Activated CD4-positive, alpha-beta T cell treated with anti-CD3 and anti-CD28 coated beads, Interleukin-2, amount 10 ng/mL, durations not matched to agents 24 days and 14 days (primary cell): ENCODE measurements at places on chromosomes 16 and 17. TPM values are rescaled to one million over a fixed set of nuclear protein-coding genes. Genes with fewer than 3 reads are reported as not detected.

DNA sequence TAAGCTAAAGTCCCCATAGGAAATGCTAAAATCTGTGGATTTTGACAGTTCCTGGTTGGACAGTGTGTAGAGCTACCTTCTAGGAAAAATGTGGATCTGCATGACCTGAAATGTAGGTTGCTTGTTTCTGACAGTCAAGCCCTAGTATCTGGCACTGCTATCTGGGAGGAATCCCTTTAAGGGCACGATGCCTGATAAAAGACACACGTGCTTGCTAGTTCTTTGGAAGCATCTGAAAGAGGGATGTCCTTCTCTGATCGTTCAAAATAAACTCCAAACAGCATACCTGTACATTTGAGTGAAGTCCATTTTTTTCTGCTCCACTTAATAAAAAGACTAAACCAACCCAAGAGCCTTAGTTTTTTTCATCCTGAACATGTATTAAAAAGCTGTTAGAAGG is 101.3 kb downstream of the CDK5R1 start:
- no peaks in the 10 kb centered on the region for H3K4me1 ChIP-seq
- DNase-seq, result no peak
- no peak overlapping the region for H3K4me3 ChIP-seq
- no peak overlapping the region for H3K27ac ChIP-seq

GRCh38 chr17:17151541-17151940 is 54.6 kb downstream of the PLD6 start:
- peaks cover 44% of the 10 kb centered on the region for H3K4me1 ChIP-seq
- peak overlapping the region; percentile 85 for H3K27ac ChIP-seq
- no peak for DNase-seq
- no peaks in the 10 kb centered on the region for H3K27me3 ChIP-seq
- H3K4me3 ChIP-seq, result no peak overlapping the region

- no peak overlapping the region for H3K27ac ChIP-seq
- H3K4me3 ChIP-seq, result no peak overlapping the region
- DNase-seq, result no peak
- H3K36me3 ChIP-seq, result peaks cover 5% of the 10 kb centered on the region
- no peaks in the 10 kb centered on the region for H3K4me1 ChIP-seq
Observed at GRCh38 chr16:47705266-47705665, 244.1 kb downstream of the PHKB start.

DNA sequence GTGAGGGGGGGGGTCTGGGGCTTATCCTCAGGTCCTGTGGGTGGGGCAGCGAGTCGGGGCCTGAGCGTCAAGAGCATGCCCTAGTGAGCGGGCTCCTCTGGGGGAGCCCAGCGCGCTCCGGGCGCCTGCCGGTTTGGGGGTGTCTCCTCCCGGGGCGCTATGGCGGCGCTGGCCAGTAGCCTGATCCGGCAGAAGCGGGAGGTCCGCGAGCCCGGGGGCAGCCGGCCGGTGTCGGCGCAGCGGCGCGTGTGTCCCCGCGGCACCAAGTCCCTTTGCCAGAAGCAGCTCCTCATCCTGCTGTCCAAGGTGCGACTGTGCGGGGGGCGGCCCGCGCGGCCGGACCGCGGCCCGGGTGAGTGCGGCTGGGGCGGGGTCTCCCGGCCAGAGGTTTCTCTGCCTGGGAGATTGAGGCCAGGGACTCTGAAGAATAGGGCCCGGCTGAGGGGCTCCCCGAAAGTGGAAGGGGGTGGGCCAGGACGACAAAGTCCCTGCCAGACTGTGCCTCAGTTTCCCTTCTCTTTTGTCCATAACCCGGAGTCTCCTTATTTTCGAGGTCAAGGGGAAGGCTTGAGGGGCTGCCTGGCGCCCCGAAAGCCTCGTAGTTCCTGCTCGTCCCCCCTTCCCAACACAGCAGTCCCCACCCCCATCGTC is at the start of gene FGF11:
FGF11 (plus strand) TSS at position 51 of the 651 bp plus-strand sequence; CDS start at position 160, 109 bp downstream.
- peaks cover 44% of the 10 kb centered on the region for H3K4me1 ChIP-seq
- peak within 1 kb of the TSS; percentile 90 for H3K4me3 ChIP-seq
- peaks cover 16% of the 10 kb centered on the region for H3K27me3 ChIP-seq
- peaks cover 34% of the 10 kb centered on the region for H3K36me3 ChIP-seq

GRCh38 chr17:7081341-7082062 is 1.5 kb upstream of the CLEC10A start:
- peak; percentile 79 for DNase-seq
- H3K27ac ChIP-seq, result no peak overlapping the region
- no peaks in the 10 kb centered on the region for H3K36me3 ChIP-seq

DNA sequence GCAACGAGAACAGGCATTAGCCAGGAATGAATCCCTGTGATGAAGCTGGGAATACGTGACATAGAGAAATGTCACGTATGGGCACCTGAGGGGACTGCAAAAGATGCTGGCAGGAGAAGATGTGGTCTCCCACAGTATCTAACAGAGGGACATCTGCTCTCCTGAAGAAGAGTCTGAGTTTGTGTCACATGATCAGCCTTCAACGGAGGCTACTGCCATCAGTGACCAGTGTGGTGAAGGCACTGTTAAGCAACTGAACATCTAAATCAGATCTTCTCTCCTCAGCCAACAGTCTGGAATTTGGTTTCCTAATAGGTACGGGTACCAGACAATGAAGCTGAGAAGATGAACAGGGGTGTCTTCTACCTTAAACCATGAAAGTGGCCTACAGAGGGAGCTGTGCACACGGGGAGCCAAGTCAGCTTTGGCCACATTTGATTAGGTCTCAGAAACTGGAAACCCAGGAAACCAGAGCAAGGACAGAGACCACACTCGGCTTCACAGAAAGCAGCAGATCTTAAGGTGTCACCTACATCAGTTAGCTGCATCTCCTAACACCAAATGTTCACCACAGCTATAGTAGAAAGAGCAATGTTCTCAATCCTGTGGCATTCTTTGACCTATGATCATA is 41.8 kb downstream of the BRD7 start:
- DNase-seq, result peak; percentile 92
- peaks cover 40% of the 10 kb centered on the region for H3K4me1 ChIP-seq
- H3K36me3 ChIP-seq, result peaks cover 55% of the 10 kb centered on the region
- peak overlapping the region; percentile 61 for H3K27ac ChIP-seq

- H3K27me3 ChIP-seq, result no peaks in the 10 kb centered on the region
- H3K4me1 ChIP-seq, result peaks cover 6% of the 10 kb centered on the region
- DNase-seq, result no peak
- H3K36me3 ChIP-seq, result no peaks in the 10 kb centered on the region
- no peak overlapping the region for H3K4me3 ChIP-seq
- H3K27ac ChIP-seq, result no peak overlapping the region
Observed at GRCh38 chr17:61233991-61234750, 165.5 kb upstream of the TBX2 start.

- no peak for DNase-seq
- peaks cover 7% of the 10 kb centered on the region for H3K27me3 ChIP-seq
- H3K27ac ChIP-seq, result no peak overlapping the region
- H3K4me3 ChIP-seq, result no peak overlapping the region
- peaks cover 16% of the 10 kb centered on the region for H3K36me3 ChIP-seq
Observed at GRCh38 chr17:81903415-81903831, 1.4 kb downstream of the NPB start.

DNA sequence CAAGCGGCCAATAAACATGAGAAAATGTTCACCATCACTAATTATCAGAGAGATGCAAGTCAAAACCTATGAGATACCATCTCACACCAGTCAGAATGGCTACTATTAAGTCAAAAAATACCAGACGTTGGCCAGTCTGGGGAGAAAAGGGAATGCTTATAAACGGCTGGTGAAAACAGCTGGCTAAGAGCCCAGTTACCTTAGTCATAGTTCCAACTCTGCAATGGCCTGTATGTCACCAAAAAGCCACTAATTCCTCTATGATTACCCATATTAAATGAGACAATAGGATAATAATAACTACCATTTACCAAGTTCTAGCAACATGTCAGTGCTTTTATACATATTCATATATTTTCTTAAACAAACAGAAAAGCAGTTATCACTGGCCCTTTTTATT is 42.9 kb upstream of the CDRT4 start:
- DNase-seq, result no peak
- H3K4me1 ChIP-seq, result peaks cover 4% of the 10 kb centered on the region
- no peaks in the 10 kb centered on the region for H3K27me3 ChIP-seq
- H3K27ac ChIP-seq, result no peak overlapping the region
- peaks cover 3% of the 10 kb centered on the region for H3K36me3 ChIP-seq

GRCh38 chr16:51938861-51939260 is 608.1 kb downstream of the TOX3 start:
- H3K4me1 ChIP-seq, result no peaks in the 10 kb centered on the region
- H3K27ac ChIP-seq, result no peak overlapping the region
- H3K36me3 ChIP-seq, result no peaks in the 10 kb centered on the region
- H3K27me3 ChIP-seq, result no peaks in the 10 kb centered on the region
- no peak for DNase-seq

DNA sequence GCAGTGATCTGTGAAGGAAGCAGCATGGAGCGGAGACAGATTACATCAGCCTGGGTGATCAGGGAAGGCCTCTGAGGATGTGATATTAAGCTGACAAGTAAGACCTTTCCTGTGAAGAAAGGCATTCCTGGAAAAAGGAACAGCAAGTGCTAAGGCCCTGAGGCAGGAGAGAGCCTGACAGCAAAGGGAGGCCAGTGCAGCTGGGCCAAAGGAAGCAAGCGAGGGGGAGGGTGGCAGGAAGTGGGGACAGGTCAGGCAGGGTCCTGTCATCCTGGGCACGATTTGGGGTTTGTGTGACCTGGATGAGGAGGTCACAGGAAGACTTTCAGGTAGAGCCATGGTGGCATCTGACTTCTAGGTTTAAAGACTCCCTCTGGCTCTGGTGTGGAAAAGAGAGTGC is 12.3 kb downstream of the CPNE2 start:
- DNase-seq, result no peak
- no peaks in the 10 kb centered on the region for H3K36me3 ChIP-seq
- H3K27me3 ChIP-seq, result no peaks in the 10 kb centered on the region
- no peak overlapping the region for H3K4me3 ChIP-seq
- H3K4me1 ChIP-seq, result peaks cover 16% of the 10 kb centered on the region

- peaks cover 48% of the 10 kb centered on the region for H3K36me3 ChIP-seq
- H3K27ac ChIP-seq, result no peak overlapping the region
- H3K4me1 ChIP-seq, result peaks cover 38% of the 10 kb centered on the region
- no peaks in the 10 kb centered on the region for H3K27me3 ChIP-seq
- no peak overlapping the region for H3K4me3 ChIP-seq
Observed at GRCh38 chr17:78176548-78177025, 8.2 kb downstream of the SYNGR2 start.

DNA sequence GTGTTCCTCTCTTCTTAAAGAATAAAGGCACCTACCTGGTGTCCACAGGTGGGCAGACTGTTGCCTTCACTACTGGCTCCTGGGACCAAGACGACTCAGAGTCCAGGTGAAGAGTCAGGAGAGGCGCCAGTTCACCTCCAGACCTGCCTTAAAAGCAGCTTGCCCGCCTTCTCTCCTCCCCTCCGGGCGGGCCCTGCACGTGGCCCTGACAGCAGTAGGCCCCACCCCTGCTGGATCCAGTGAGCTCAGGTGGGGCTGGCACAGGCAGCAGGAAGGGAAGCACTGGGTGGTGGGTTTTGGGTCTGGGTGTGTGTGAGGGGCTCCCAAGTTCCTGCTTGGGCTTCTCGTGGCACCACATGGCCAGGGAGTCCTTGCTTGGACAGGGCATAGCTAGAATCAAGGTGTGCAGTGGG is at the start of gene TNS4:
TNS4 (minus strand) TSS at position 125 of the 413 bp plus-strand sequence. CDS start 5,198 bp downstream, outside the sequence.
- peak; percentile 53 for DNase-seq
- peaks cover 4% of the 10 kb centered on the region for H3K36me3 ChIP-seq
- H3K27ac ChIP-seq, result no peak within 1 kb of the TSS
- H3K27me3 ChIP-seq, result no peaks in the 10 kb centered on the region
- no peak within 1 kb of the TSS for H3K4me3 ChIP-seq
- peaks cover 22% of the 10 kb centered on the region for H3K4me1 ChIP-seq

DNA sequence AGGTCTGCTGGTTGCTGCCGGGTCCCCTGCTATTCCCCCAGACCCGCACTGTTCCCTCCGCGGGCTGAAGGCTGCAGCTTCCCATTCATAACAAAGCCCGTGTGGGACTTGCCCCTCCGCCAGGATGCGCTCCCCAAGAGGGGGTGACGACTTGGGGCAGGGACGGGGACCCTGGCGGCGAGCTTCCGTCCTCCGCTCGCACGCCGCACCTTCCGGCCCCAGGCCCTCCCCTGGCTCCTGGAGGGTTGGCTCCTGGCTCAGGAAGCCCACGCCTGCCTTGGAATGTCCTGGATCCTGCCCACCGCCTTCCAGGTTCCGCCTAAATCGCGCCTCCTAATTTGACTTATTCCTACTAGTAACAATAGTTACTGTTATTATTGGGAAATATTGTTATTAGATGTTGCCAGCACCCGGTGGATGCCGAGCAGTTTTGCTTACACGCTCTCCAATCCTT is 1.1 kb upstream of the TFAP4 start:
- peak overlapping the region; percentile 74 for H3K27ac ChIP-seq
- DNase-seq, result peak; percentile 83
- H3K4me1 ChIP-seq, result peaks cover 9% of the 10 kb centered on the region
- H3K4me3 ChIP-seq, result peak overlapping the region; percentile 89
- peaks cover 2% of the 10 kb centered on the region for H3K36me3 ChIP-seq
- no peaks in the 10 kb centered on the region for H3K27me3 ChIP-seq

CD300C gene
- total RNA-seq, result 0.17 and 0.26 TPM in 2 replicates

MILR1 gene
- total RNA-seq, result 0.28 TPM in 1 of 2 replicates, not detected in the other

PMP22 gene
- 0.28 and 0.45 TPM in 2 replicates for total RNA-seq

HBQ1 gene
- total RNA-seq, result 0.69 and 1.6 TPM in 2 replicates

ADAM11 gene
- total RNA-seq, result 0.12 TPM in 2 replicates

PAGR1 gene
- 25.8 and 27.0 TPM in 2 replicates for total RNA-seq
